CD4-positive, alpha-beta T cell treated with Interleukin-12 subunit alpha and Interleukin-12 subunit beta, for 1 hour (primary cell): ENCODE measurements at places on chromosomes 13 and 19.

- peak; percentile 41 for DNase-seq
Observed at GRCh38 chr13:28100150-28101121, at the start of gene FLT3. Gene FLT3, minus strand, starts transcription at chr13:28100576. Its CDS starts 66 bp downstream, at chr13:28100510.

DNA sequence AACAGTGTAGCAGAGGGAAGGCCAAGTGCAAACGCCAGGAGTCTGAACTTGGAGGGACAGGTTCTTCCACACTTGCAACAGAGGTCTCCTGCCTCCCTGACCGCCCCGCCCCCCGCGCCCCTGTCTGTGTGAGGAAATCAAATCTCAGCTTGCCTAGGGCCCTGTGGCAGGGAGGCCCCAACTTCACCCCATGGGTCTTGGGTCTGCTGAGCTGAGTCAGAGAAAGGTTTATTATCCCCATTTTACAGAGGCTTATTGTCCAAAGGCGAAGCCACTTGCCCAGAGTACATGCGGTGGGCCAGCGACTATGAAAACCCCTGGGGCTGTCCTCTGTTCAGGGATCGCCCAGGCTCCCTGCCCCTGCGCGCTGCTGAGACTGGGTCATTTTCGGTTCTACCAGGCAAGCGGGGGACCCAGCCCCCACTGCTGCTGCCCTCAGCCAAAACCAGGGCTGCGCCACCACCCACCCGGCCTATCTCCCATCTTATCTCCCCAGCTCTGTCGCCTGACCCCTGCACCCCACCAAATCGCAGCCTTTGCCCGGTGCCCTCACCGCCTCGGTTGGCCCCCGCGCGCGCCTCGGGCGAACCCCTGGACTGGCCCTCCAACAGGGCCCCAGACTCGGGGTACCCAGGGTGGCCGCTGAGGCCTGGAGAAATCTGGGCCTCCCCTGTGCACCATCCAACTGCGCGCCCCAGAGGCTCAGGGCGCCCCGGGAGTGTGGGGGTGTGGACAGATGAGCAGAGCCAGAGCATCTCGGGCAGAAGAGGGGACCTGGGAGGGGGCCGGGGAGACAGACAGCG is 850 bp upstream of the CERS4 start:
- no peak for DNase-seq

GRCh38 chr13:73261739-73262216 is 203.0 kb downstream of the KLF5 start:
- no peak for DNase-seq

DNA sequence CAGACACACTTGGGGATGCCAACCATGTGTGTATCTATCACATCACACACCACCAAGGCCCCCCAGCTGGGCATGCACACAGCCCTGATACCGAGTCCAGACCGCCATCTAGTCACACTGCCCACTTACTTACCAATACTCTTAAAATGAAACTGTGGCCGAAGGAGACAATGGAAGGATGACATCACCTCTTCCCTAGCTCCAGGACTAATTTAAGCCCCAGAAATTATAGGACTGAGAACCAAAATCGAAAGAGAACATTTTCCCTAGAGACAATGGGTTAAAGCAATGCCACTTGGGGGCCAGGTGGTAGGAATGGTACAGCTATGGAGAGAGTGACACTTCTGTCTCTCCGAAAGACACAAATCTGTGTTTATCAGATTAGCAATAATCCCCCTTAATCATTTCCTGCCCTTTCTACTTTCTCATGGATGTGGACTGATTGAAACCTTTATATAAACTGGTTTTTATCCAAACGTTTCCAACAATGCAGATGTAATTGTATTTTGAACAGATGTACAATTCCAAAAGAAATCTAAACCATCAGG is 663 bp upstream of the GGACT start:
- DNase-seq: peak; percentile 4

DNA sequence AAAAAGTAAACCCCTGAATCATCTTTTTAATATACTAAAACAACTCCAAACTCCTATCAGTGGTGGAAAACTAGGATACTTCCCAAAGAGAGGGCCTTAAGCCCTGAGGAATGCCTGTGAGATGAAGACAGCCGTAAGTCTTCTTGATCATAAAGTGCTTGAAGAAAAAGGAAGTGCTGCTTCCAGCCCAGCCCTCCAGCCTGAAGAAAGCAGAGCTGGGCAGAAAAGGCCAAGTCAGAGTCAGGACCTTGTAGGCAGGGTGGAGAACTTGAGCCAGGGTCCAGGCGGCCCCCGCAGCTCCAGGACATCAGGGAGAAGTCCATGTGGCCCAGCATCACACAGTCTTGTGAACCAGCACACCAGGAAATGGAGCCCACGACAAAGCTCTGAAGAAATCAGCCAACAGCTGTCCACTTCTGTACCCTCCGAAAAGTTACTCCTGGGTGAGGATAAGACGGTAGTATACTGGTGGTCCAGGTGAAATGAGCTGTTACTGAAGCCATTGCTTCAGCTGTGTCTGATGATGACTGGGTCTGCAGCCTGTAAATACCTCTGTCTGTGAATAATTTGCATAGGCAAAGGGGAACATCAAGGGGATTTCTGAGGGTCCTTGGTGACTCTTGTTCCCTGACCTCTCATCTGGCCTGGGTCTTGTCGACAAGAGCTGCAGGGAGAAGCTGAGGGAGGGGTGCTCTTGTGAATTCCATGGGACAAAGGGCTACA is 18.7 kb upstream of the CRYL1 start:
- DNase-seq: no peak

- no peak for DNase-seq
Observed at GRCh38 chr13:102873653-102874052, 27.8 kb downstream of the ERCC5 start.

DNA sequence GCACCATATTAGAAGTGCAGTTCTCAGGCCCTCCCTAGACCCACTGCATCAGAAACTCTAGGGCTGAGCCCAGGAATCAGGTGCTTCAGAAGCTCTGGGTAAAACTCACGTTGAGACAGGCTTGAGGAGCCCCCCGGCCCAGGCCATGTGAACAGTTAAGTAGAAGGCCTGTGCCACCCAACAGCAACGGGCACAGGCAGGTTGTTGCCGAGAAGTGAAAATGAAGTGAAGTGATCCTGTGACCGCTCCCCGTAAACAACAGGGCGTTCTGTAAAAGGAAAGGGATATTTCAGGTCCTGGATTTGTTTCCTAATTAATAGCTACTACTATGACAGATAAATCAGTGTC is 128.8 kb downstream of the ATP11A start:
- DNase-seq: no peak

- DNase-seq: no peak
Observed at GRCh38 chr13:46354156-46355087, 32.6 kb downstream of the RUBCNL start.

GRCh38 chr19:9875031-9875627 is 40.0 kb downstream of the PIN1 start:
- DNase-seq: no peak

GRCh38 chr13:39682788-39683187 is 27.3 kb downstream of the COG6 start:
- DNase-seq: no peak
